ENCODE measurements at places on chromosomes 12 and 14.

GRCh38 chr12:18581232-18581962 lies 156.4 kb downstream of the PLCZ1 start:
- DNase-seq = no peak

DNA sequence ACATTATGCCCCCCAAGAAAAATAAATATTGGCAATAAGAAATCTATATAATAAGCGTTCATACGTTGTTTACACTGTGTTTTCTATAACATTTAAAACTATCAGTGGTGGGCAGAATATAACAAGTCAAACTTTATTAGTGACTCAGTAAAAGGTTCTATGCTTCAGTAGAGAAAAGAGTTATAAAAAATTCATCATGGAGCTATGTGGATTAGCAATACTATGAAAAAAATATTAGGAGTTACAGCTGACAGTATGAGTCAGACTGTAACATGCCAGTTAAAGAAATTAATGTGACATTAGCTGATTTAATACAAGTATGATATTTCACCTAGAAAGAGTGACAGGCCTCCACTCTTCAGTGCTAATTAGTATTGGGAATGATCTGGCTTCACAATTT lies 125.1 kb upstream of the GARIN6 start:
- DNase-seq = no peak

DNA sequence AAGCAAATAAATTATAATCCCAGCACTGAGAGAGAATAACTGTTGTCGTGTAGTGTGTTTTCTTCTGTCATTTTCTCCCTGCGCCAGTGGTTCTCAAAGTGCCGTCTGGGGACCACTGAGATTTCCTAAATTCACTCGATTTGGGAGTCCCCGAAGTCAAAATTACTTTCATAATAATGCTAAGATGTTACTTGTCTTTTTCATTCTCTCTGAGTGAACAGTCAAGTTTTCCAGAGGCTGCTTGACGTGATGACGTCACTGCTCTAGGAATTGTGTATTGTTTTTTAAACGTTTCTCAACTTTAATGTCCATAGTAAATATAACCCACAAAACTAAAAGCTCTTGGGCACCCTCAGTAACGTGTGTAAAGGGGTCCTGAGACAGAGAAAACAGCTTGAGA lies 796 bp upstream of the POP5 start:
- no peak for DNase-seq

DNA sequence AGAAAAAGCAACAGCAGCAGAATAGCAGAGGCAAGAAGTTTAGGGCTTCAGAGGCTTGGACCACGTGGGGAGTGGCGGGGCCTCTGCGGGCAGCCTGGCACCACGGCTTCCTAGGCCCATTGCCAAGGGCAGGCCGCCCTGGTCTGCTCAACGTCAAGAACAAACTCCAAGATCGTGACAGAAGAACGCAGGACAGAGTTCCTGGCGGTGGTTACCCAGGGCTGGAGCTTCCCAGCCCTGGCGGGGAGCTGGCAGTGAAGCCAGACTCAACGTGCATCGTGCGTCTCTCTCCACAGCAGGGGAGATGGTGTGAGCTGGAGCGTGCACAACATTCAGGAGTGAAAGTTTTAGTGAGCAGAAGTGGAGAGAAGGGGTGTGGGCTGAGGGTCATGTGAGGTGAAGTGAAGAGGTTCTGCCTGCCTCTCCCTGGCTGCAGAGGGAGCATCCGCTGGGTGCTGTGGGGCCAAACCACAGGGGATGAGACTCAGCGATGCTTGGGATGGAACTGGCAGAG lies 13.9 kb upstream of the CACNA2D4 start:
- DNase-seq = no peak

Data from activated CD4-positive, alpha-beta T cell treated with anti-CD3 and anti-CD28 coated beads, Interleukin-2, amount 50 U/mL, for 4 hours (primary cell).